ENCODE measurements at places on chromosomes 5 and 9. TPM values are rescaled to one million over a fixed set of nuclear protein-coding genes. Genes with fewer than 3 reads are reported as not detected.

The ITGA1 gene
- 2.2 TPM for total RNA-seq

The CFAP90 gene
- not detected for total RNA-seq

The IFNA2 gene
- total RNA-seq = not detected

The TPM2 gene
- 267 TPM for total RNA-seq

The KIF4B gene
- total RNA-seq = not detected

The DMRT3 gene
- 1.4 TPM for total RNA-seq

The KLF4 gene
- total RNA-seq = 7.4 TPM

The PCDHB12 gene
- not detected for total RNA-seq

The LCN15 gene
- total RNA-seq = not detected

The NMRK1 gene
- total RNA-seq = 17.0 TPM

The FRRS1L gene
- 0.69 TPM for total RNA-seq

The PCDHGA3 gene
- 0.52 TPM for total RNA-seq

The LIFR gene
- 17.1 TPM for total RNA-seq

The ARHGEF39 gene
- 11.9 TPM for total RNA-seq

The DPM2 gene
- total RNA-seq = 26.2 TPM

The GRXCR2 gene
- not detected for total RNA-seq

The RNF130 gene
- total RNA-seq = 36.6 TPM

The SOHLH1 gene
- not detected for total RNA-seq

The CCDC192 gene
- not detected for total RNA-seq

The STC2 gene
- total RNA-seq = 50.6 TPM

The TAS2R1 gene
- not detected for total RNA-seq

The MARCHF3 gene
- 2.4 TPM for total RNA-seq

All from epithelial cell of proximal tubule (primary cell).